NCI-H1092 treated with DMSO at 0.1 percent for 48 hours (cell line): ENCODE measurements at places on chromosomes 11 and 22.

- DNase-seq = peak; percentile 16
These were observed 42.6 kb upstream of the TUB start for GRCh38 chr11:8038393-8038792.

DNA sequence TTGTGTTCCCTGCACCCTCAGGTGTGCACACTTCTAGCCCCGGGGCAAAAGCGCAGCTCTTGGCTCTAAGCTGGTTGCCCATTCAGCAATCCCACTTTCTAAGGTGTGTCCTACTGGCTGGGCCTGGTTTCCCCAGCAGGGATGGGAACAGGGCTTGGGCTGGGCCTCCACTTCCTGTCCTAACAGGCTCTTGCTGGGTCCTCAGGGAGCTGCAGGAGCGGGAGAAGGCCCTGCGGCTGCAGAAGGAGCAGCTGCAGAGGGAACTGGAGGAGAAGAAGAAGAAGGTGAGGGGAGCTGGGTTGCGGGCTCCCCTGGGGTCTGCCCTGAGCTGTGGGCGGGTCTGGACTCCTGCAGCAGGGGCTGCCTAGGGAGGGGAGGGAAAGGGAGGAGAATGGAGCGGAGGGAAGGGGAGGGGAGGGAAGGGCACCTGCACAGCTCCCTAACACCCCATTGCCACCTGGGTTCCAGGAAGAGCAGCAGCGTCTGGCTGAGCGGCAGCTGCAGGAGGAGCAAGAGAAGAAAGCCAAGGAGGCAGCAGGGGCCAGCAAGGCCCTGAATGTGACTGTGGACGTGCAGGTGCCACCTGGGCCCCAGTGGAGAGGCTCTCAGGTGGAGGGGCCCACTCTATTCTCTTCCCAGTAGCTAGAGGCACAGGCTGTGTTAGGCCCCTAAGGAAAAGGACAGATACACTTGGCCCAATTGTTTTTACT lies 24.6 kb downstream of the INCENP start:
- no peak for DNase-seq

DNA sequence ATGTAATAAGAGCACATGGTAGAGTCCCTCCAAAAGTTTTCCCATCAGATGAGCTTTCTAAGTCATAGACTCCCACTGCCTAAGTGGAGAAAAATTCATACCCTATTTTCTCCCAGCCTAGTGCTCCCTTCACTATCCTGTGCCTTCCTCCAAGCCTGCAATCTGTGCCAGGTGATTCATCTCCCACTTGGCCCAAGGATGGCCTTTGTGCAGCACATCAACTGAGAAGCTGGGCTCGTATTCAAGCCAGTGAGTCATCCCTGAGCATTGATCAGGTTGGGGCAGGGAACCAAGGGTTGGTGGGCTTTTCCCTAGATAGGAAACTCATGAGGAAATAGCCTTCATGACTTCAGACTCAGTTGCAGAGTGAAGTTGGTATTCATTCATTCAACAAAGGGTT lies 64.6 kb downstream of the PANX1 start:
- no peak for DNase-seq

DNA sequence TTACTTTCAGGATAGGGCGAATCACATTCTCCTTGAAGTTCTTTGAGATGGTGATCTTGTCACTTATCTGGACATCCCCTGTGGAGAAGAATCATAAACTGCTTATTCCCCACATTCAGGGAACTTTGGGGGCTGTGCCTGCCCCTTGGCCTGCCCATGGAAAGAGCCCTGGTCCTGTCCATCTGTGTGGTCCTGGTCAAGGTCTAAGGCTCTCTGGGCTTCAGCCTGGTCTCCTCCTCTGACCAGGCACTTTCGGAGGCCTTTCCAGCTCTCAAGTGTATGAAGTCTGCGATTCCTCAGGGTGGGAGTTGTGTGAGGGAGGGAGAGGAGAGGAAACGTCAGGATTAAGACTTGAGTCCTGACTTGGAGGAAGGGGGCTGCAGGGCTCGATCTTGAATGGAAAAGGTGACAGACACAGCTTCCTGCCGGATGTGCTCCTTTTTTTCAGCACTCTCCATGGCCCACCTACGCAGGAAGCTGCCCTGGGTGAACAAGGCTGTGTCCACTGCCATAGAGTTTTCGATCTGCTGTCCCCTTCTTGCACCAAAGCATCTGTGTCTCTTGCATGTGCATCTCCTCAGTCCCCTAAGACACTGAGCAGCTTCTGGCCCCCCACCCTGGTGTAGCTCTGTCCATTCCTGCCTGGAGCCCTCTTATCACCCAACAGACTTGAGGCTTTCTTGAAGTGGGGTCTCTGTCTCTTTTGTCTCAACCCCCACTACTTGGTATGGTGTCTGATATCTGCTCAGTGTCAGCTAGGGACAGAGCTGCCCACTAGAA lies 50.8 kb upstream of the PHOX2A start:
- no peak for DNase-seq

DNA sequence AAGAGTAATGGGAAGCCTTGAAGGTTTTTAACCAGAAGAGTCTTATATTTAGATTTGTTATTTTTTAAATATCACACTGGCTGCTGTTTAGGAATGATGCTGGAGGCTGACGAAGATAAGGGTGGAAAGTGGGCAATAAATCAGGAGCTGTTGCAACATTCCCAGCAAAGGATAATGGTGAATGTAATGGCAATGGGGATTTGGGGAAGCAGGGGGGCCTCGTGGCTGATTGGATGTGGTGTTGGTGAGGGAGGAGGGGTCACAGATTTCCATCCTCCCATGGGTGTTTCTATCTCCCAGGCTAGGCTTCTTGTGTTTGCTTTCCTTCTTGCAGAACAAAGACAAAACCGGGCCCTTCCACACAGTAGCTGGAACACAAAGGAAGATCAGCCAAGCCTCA lies 80.8 kb downstream of the PIWIL4 start:
- no peak for DNase-seq

- no peak for DNase-seq
These were observed 9.6 kb downstream of the SERPINH1 start for GRCh38 chr11:75571625-75572024.

GRCh38 chr22:45885941-45886395 lies 91.0 kb downstream of the WNT7B start:
- no peak for DNase-seq

- DNase-seq = no peak
These were observed 46.9 kb downstream of the MICAL2 start for GRCh38 chr11:12157241-12157661.

DNA sequence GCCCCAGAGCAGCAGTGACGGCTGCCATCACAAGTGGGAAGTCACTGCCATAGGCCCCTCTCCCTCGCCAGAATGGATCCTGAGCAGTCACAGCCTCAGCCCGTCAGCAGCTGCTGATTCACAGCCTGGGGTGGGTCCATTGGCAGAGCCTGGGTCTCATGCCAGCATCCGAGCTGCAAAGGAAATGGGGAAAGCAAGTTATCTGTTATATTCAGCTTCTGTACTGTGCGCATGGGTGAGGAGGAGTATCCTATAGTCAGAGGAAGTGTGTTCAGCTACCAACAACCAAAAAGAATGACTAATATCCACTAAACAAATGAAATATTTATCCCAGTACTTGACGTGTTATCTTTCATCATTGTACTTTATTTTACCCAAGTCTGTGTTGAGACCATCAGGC lies 119.7 kb downstream of the RCN1 start:
- DNase-seq = no peak

GRCh38 chr11:68444566-68444965 lies 16.0 kb upstream of the PPP6R3 start:
- DNase-seq = no peak

GRCh38 chr11:118928870-118929500 lies 3.3 kb upstream of the BCL9L start:
- DNase-seq = peak; percentile 66

DNA sequence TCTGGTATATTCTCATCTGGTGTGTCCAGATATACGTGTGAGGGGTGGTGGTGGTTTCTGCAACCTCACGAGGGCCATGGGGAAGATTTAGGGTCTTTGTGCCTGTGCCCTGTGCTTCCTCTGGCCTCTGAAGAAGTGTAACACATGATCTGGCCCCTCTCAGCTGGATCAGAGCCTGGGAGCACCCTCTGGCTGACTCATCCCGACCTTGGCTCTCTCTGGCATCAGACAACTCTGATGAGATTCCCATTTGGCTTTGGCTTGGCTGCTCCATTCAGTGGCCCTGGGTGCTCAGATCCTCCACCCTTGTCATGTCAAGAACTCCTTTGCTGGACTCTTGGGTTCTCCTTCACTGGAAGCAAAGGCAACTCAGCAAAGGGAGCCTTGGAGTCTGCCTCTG lies 45.2 kb downstream of the RASSF10 start:
- DNase-seq = no peak

GRCh38 chr22:29302402-29302680 lies 4.1 kb upstream of the GAS2L1 start:
- DNase-seq = no peak

DNA sequence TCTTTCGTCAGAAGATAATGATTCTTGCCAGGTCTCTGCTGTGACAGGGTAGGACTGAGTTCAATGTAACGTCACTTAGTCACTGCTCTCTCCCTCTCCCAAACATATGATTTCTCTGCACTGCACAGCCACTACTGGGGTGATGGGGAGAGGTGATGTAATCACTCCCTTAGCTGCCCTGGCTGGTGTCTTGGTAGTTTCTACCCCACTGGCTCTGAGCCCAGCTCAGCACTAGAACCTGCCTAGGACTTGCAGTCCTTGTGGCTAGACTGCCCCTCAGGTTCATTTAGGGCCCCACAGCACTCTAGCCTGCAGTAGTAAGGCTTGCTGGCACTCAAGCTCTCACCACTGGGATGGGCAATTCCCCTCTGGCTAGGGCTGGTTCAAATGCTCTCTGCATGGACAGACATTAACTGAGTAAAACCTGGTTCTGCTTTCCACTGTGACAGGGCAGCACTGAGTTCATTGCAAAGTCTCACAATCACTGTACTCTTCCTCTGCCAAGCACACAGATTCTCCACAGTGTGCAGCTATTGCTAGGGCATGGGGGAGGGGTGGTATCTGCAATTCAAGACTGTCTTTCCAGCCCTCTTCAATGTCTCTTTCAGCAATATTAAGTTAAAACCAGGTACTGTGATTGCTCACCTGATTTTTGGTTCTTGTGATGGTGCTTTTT lies 571.4 kb upstream of the FAT3 start:
- DNase-seq = no peak

GRCh38 chr11:1652771-1653540 lies 23.4 kb downstream of the KRTAP5-5 start:
- DNase-seq = peak; percentile 35

DNA sequence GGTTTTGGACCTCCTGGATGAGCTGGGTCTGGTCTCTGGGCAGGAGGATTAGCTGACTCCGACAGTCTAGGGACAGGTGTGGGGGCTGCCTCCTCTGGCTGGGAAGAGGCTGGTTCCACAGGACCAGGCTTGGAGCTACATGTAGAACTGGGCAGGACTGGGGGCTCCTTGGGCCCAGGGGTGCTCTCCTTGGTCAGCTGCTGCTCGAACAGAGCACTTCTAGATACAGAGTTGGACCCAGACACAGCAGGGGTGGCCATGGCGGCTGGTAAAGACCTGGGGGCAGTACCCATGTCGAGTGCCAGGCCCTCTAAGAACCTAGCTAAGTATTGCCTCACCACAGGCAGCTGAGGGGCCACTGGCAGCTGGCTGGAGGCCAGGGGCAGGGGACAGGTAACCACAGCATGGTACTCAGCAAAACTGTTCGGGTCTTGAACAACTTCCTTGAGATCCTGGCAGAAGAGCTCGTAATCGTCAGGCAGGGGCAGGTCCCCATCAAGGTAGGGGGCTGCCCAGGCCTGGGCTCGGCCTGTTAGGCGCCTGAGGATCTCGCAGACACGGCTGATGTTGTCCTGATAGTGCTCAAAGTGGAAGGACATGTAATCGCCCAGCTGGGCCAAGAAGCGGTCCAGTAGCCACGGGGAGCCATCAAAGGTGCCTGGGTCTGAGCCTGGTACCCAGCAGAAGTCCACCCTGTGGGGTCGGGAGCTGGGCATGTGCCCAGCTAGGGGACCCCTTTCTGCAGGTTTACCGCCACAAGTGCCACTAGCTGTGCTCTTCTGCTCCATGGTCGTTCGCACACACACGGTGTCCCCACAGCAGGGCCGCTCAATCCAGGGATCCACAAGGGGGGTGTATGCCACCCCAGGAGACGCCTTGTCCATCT lies 3.1 kb downstream of the GNB1L start:
- no peak for DNase-seq

DNA sequence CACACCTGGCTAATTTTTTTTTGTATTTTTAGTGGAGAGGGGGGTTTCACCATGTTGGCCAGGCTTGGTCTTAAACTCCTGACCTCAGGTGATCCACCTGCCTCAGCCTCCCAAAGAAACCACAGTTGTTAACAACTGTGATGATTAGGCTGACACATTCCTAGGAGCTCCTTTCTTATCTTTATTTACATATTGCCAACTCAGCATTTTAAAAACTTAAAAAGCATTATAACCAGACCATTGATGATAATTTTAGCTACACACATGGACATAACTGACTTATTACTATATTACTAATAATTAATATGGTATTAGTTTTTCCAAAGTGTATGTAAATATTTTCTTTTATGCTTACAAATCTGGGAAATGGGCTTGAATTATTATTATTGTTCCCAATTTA lies 82.9 kb upstream of the FAT3 start:
- no peak for DNase-seq

DNA sequence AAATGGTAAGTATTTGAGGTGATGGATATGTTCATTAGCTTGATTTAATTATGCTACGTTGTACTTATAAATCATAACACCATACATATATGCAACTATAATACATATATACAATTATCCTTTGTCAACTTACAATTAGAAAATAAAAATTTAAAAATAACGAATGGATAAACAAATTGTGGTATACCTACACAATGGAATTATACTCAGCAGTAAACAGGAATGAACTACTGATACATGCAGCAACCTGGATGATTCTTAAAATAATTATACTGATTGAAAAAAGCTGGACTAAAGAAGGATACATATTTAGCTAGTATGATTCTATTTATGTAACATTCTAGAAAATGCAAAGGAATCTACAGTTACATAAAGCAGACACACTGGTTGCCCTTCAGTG lies 425.7 kb downstream of the DYNC2H1 start:
- no peak for DNase-seq

- DNase-seq = no peak
These were observed 37.1 kb upstream of the SUSD2 start for GRCh38 chr22:24144056-24144777.

DNA sequence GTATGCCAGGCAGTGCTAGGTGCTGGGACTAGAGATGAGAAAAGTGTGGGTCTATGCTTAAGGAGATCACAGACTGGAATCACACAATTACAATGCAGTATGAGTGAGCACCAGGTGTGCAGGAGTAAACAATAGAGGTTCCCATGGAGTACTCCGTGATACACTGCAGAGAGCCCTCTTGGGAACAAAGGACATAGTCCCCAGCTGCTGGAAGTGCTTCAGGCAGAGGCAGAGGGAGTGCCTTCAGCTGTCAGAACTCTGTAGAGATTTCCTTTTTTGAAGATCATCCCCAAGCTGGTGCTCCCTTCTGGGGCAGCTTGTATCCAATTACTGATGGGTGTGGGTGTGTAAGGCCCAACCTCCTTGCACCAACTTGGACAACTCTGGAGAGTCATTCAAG lies 143.5 kb upstream of the PLET1 start:
- DNase-seq = peak; percentile 80

GRCh38 chr11:61045271-61045670 lies 57.0 kb upstream of the CD5 start:
- DNase-seq = no peak
